NCI-H1930 (cell line): ENCODE measurements at places on chromosomes 5 and 9.

GRCh38 chr5:142517840-142518239, 168.1 kb downstream of the FGF1 start:
- DNase-seq: no peak

- DNase-seq: no peak
These were observed 524.7 kb downstream of the SPATA31D1 start for GRCh38 chr9:82513242-82513751.

DNA sequence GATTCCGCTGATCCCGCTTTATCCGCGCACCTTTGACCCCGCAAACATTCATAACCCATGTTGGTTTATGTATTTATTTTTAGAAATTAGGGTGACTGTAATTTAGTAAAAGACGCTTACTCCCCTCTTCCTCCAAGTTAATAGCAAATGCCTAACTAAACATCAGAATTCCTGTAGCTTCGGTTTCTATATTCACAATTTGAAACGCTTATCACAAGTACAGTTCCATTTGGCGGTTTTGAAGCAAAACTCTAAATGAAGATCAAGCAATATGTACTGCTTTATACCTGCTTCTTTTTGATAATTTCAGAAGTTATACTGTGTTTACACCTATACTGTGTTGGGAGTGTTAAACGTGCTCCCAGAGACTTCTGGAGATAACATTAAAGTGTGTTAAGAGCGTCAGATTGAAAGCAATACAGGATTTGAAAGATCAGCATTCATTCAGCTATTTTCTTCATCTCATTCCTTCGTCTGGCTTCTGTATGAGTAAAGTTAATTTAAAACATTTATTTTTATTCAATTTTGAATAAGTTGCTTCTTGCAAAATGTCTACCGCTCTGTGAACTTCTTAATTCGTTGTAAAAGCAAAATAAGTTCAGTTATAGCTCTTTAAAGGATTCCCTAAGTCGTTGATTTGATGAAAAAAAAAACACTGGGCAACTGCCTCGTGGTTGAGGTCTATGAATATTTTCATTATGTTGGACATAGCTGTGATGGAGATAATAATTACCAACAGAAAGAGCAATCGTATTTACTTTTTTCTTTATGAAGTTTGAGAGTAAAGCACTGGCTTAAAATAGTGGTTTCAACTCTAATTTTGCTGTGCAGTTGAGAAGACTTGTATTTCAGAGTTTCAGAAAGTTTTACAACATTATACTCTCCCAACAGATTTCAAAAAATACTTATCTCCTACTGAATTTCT, 2.5 kb downstream of the PRDM6 start:
- DNase-seq: no peak

DNA sequence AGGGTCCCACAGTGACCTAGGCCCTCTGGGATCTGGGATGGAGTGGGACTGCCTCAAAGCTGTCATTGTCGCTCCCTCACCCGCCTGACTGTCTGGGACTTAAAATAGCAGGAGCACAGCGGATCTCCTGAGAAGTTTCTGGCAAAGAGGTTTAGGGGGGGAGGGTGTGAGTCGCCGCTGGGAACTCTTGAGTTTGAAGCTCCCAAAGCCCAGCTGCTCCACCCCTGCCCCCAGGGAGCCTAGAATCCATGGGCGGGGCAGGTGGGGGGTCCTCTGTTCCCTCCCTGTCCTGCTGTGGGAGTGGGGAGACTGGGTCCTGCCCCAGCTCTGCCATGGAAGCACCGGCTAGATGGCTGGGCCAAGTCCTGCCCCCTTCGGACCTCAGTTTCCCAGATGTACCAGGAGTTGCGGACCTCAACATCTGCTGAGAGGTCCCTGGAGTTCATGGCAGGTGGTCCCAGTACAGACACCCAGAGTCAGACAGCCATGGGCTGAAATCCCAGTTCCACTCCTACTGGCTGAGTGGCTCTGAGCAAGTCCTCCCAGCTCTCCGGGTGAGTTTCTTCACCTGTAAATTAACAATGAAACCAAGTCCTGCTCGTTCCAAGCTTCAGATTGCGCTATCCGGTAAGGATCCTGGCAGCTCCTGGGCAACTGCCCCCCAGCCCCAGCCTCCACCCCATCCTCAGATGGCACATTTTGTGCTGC, 985 bp upstream of the WDR38 start:
- no peak for DNase-seq
